Smooth muscle cell of the umbilical artery (primary cell): ENCODE measurements at places on chromosomes 3 and 15. TPM values are rescaled to one million over a fixed set of nuclear protein-coding genes. Genes with fewer than 3 reads are reported as not detected.

The INKA1 gene
- 3.4 and 3.9 TPM in 2 replicates for total RNA-seq

The LSAMP gene
- 5.7 and 40.1 TPM in 2 replicates for total RNA-seq

The C15orf61 gene
- total RNA-seq, result 2.4 TPM in 2 replicates

The TBCCD1 gene
- total RNA-seq, result 12.6 and 14.6 TPM in 2 replicates

The RARRES1 gene
- 10.9 and 43.9 TPM in 2 replicates for total RNA-seq

The TTC21A gene
- total RNA-seq, result 3.0 and 3.5 TPM in 2 replicates

The SOX14 gene
- total RNA-seq, result not detected in 2 replicates

The CPNE4 gene
- not detected in 2 replicates for total RNA-seq

The P2RY1 gene
- 0.59 and 0.88 TPM in 2 replicates for total RNA-seq

The RETNLB gene
- not detected in 2 replicates for total RNA-seq

The CAMK1 gene
- total RNA-seq, result 14.0 and 20.8 TPM in 2 replicates

The PLIN1 gene
- total RNA-seq, result 0.18 and 0.30 TPM in 2 replicates

The ADGRG7 gene
- 0.30 TPM in 1 of 2 replicates, not detected in the other for total RNA-seq

The UTS2B gene
- total RNA-seq, result 0.30 and 0.60 TPM in 2 replicates

The SEMA6D gene
- 0.46 and 3.0 TPM in 2 replicates for total RNA-seq
